ENCODE measurements at places on chromosomes 16 and 17. TPM values are rescaled to one million over a fixed set of nuclear protein-coding genes. Genes with fewer than 3 reads are reported as not detected.

- no peak for DNase-seq
Observed at GRCh38 chr16:50980666-50981065, 170.4 kb downstream of the SALL1 start.

- DNase-seq, result no peak
Observed at GRCh38 chr17:68097161-68097805, 61.7 kb downstream of the KPNA2 start.

GRCh38 chr16:15885560-15886001 is 2.8 kb downstream of the CEP20 start:
- no peak for DNase-seq

GRCh38 chr17:3894911-3895343 is 2.1 kb upstream of the CAMKK1 start:
- no peak for DNase-seq

- DNase-seq, result peak; percentile 92
Observed at GRCh38 chr17:82716203-82717010, at the start of gene FN3KRP. TSS of gene FN3KRP (plus strand) at chr17:82716706. CDS start at chr17:82716756, 50 bp downstream.

- no peak for DNase-seq
Observed at GRCh38 chr17:65559804-65560627, 1.4 kb downstream of the AXIN2 start.

DNA sequence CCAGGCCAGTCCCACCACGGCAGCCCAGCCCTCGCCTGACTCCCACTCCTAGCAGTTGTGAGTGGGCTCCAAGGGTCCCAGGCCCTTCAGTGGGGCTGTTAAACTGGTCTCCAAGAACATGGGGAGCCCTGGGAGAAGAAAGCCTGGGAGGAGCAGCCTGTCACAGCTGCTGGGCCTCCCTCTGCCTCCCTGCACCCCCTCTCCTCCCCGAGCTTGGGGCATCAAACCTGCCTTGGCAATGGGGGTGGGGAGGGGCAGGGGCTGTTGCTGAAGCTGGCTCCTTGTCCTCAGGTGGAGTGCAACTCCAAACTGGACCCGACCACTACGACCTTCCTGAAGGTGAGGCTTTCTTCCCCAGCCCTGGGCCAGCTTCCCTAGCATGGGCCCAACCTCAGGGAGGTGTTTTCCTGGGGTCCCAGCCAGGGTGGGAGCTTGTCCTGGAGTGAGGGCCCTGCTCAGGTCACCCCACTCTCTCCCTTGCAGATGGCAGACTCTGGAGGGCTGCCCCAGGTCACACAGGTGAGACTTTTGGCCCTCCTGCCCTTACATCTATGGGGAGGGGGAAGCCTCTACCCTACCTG is 6.6 kb upstream of the SETD6 start:
- no peak for DNase-seq

- DNase-seq, result no peak
Observed at GRCh38 chr16:17347624-17348023, 123.1 kb downstream of the XYLT1 start.

- DNase-seq, result no peak
Observed at GRCh38 chr16:58459344-58460218, 40.4 kb upstream of the NDRG4 start.

DNA sequence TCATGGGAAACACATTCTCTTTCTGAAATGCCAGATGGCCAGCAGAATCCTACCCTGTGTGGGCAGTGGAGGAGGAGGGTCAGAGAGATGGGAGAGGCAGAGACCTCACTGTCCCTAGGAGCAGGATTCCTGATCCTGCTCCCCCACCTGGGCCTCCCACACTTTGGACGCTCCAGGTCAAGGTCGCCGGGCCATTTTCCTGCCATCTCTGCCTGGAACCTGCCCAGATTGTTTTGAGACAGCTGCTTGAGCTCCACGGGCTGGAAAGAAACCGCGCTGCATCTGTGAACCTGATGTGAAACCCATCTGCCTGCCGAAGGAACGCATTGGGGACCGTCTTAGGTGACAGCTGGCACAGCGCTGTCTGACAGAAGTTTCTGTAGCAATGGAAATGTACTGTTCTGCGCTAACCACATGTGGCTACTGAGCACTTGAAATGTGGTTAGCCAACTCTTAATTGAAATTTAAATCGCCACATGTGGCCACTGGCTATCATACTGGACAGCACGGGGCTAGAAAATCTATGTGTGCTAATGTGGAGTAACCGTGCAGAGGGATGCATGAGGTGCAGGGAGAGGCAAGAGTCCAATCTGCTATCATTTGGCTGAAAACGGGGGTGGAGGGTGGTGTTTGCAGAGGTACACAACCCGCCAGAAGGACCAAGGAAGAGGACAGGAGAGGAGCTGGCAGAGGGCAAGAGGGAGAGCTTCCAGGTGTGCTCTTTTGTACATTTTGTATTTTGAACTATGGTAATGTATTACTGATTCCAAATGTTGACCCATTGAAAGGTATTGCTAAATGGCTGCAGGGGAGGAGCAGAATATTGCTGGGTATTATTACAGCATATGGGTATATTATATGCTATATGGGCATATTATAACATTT is 15.4 kb upstream of the NUBP1 start:
- no peak for DNase-seq

The VPS4A gene
- polyA plus RNA-seq, result 32.4 TPM
